ENCODE measurements at places on chromosomes 1 and 21. TPM values are rescaled to one million over a fixed set of nuclear protein-coding genes. Genes with fewer than 3 reads are reported as not detected.

The CRB1 gene
- total RNA-seq: 0.05 TPM

The FCRL4 gene
- total RNA-seq: not detected

The LCE1C gene
- total RNA-seq: not detected

The NBPF3 gene
- 44.8 TPM for total RNA-seq

The BCL2L15 gene
- total RNA-seq: 0.13 TPM

The LIN28A gene
- not detected for total RNA-seq

The ARTN gene
- total RNA-seq: not detected

The DMBX1 gene
- not detected for total RNA-seq

The ADAM30 gene
- total RNA-seq: not detected

The PTPRU gene
- 16.8 TPM for total RNA-seq

The LCE3B gene
- total RNA-seq: not detected

The MPZL1 gene
- total RNA-seq: 74.1 TPM

The CCDC27 gene
- total RNA-seq: not detected

The RAVER2 gene
- 0.47 TPM for total RNA-seq

The OVAAL gene
- total RNA-seq: not detected

The PLEKHN1 gene
- 0.34 TPM for total RNA-seq

The PRAMEF18 gene
- total RNA-seq: not detected

The C1orf115 gene
- 2.5 TPM for total RNA-seq

The PLPPR4 gene
- 10.3 TPM for total RNA-seq

The NLRP3 gene
- 0.37 TPM for total RNA-seq

The PTPRF gene
- 11.0 TPM for total RNA-seq

The TCHH gene
- not detected for total RNA-seq

The PPIAL4G gene
- not detected for total RNA-seq

The RHBG gene
- not detected for total RNA-seq

The S100A16 gene
- 38.8 TPM for total RNA-seq

The CTH gene
- total RNA-seq: 2.2 TPM

The OR2AK2 gene
- not detected for total RNA-seq

The DMRTA2 gene
- total RNA-seq: 15.0 TPM

The TMEM61 gene
- total RNA-seq: not detected

The TRABD2B gene
- total RNA-seq: 0.75 TPM

The FMO5 gene
- 1.5 TPM for total RNA-seq

The G0S2 gene
- total RNA-seq: not detected

The CFAP126 gene
- not detected for total RNA-seq

The ATP13A2 gene
- total RNA-seq: 15.2 TPM

The CD55 gene
- total RNA-seq: 59.5 TPM

The CZIB gene
- total RNA-seq: 90.0 TPM

The CCDC24 gene
- 1.7 TPM for total RNA-seq

The SPRR2D gene
- total RNA-seq: not detected

The ATP1A2 gene
- not detected for total RNA-seq

The SERPINC1 gene
- 0.34 TPM for total RNA-seq

The ASTN1 gene
- 0.06 TPM for total RNA-seq

The SRP9 gene
- 735 TPM for total RNA-seq

The NPR1 gene
- total RNA-seq: not detected

The CD247 gene
- total RNA-seq: not detected

The OR2G3 gene
- total RNA-seq: not detected
